ENCODE measurements at places on chromosomes 12 and 14.

- DNase-seq = no peak
Observed at GRCh38 chr12:46904406-46905238, 78.8 kb upstream of the SLC38A4 start.

DNA sequence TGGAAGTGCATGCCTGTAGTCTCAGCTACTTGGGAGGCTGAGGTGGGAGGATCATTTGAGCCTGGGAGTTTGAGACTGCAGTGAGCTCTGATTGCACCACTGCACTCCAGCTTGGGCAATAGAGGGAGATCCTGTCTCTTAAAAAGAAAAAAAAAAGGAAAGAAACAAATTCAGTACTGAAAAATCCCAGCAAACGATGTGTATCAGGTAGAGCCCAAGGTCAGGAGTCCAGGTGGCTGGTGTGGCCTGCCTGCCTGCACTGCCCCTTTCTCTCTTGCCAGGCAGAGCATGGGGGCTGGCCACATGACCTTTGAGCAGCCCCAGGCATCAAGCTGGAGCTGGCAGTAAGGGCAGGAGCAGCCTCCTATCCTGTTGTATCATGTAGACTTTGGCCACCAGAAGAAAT is 31.8 kb downstream of the ELK3 start:
- no peak for DNase-seq

DNA sequence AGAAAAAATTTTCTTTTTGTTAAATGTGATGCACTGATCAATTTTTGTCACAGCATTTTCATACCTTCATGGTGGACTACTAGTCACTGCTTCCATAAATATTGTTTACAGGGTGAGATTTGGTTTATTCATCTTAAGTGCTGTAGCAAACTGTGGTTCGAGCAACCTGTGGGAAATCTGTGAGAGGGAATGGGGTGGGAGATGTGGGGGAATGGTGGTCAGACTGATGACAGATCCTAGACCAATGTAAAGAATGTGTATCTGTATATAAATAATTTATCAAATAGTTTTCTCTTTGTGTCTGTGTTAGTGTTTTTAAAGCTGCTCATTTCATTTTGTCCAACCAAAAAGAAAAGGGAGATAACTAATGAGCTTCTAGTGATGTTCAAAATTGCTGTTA is 26.7 kb downstream of the CSRP2 start:
- no peak for DNase-seq

GRCh38 chr14:89477391-89477790 is 60.4 kb upstream of the FOXN3 start:
- DNase-seq = no peak

DNA sequence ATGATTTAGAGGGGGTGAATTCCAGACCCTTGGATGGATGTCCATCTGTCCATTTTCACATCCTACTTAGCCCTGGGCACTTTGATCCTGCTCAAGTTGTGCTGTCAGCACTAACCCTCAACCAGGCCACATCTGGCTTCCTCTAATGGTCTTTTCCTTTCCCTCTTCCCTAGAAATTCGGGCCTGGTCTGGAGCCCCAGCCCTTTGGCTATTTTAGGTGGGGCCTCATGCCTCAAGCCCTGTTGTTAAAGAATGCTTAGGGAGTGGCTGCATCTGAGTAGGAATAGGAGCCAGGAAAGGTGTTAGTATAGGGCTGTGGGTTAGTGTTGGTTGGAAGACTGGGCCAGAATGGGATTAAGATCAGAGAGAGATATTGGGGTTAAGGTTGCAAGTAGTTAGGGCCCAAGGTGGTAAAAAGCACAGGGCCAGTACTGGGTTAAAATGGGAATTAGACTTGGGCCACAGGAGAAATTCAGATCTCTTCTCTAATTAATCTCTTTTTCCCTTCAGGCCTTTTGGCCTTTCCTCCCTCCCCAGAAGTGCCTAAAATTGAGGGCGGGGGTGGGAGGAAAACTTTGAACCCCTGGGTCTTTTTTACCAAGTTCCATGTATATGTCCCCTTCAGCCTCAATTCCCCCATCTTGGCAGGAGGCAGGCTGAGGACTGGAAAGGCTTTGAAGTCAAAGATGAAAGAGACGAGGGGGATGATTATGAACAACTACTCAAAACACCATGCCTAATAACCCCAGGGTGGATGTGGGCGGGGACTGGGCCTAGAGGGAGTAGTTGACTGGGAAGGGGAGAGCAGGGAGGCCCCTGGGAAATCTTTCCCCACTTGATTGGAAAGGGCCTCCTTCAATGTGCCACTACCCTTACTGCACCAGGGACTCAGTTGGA is 4.0 kb upstream of the ZNF385A start:
- no peak for DNase-seq

- DNase-seq = no peak
Observed at GRCh38 chr14:94893411-94894160, 123.7 kb upstream of the GSC start.

- DNase-seq = no peak
Observed at GRCh38 chr14:79395061-79395460, 816.2 kb downstream of the DIO2 start.

- DNase-seq = no peak
Observed at GRCh38 chr12:24823808-24824515, 124.9 kb downstream of the BCAT1 start.

GRCh38 chr12:56321027-56321426 is 5.2 kb upstream of the CNPY2 start:
- DNase-seq = no peak

DNA sequence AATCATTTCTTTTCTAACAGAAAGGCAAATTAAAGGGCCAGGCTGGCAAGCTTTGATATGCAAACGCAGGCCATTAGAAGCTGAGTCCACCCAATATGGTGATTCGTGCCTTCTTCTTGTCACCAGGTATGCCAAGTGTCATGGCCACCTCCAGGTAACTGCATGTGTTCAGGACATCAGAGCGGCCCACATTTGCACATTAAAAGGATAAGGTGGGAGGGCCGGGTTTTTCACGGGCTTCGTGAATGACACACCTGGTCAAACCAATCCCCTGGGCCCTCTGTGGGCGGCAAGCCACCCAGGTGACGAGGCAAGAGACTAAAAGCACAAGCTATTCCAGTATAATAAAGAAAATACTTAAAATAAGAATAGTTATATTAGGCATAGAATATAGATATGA is 75.9 kb upstream of the TSPAN11 start:
- DNase-seq = no peak

- DNase-seq = no peak
Observed at GRCh38 chr14:92400579-92401444, 77.8 kb downstream of the SLC24A4 start.

- DNase-seq = no peak
Observed at GRCh38 chr12:52122540-52122871, 43.0 kb downstream of the SMIM41 start.

- DNase-seq = no peak
Observed at GRCh38 chr14:76756371-76756750, 4.9 kb upstream of the VASH1 start.

DNA sequence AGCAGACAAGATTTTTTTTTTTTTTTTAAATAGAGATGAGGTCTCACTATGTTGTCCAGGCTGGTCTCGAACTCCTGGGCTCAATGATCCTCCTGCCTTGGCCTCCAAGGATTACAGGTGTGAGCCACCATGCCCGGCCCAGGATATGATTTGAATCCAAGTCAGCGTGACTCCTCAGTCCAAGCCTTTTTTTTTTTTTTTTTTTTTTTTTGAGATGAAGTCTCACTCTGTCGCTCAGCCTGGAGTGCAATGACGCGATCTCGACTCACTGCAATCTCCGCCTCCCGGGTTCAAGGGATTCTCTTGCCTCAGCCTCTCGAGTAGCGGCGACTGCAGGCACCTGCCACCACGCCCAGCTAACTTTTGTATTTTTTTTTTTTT is 6.9 kb downstream of the CABP1 start:
- DNase-seq = no peak

DNA sequence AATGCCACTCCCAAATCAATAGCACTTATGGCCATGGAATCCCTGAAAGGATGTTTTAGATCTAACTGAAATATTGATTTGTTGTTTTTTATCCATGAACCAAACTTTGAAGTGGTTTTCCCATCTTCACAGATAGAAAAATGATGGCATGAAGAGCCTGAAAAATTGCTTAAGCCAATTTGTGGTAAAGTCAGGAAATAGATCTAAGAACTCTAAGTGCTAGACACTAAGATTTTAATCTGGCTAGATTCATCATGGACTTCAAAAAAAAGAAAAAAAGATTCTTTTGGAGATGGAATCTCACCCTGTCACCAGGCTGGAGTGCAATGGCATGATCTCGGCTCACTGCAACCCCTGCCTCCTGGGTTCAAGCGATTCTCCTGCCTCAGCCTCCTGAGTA is 45.0 kb upstream of the STRN3 start:
- no peak for DNase-seq

DNA sequence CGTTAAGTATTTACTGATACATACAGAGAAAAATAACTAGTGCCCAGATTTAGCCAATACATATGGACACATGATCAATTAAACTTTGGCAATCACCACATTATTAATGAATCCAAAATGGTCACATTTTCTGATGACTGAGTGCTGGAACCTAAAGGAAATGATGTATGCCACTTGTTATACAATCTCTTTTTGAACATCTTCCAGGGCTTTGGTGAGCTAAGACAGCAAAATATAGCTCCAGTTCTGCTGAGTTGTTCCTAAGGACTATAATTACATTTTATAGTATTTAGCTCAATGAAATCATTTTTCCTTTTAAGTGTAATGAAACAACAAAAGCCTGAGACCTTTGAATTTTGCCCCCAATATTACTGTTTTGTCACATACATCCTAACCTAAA is 329.1 kb upstream of the ATP2B1 start:
- DNase-seq = no peak

GRCh38 chr12:120797677-120798642 is 72.3 kb downstream of the ACADS start:
- no peak for DNase-seq

DNA sequence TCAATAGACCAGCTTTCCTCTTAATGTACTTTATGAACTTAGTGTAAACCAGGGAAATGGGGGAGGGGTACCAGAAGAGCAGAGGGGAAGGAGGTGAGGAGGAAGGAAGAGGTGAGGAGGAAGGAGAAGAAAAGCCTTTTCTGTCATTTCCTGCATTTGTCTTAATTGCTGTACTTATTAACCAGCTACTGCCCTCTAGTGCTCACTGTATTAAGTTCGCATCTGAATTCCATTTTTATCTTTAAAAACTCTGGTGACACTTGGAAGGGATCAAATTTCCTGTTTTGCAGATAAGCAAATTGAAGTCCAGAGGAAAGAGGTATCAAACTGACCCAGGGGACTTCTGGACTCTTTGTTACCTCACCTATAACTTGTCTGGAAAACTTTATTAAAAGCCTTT is 22.2 kb downstream of the MANSC1 start:
- peak; percentile 77 for DNase-seq

- DNase-seq = no peak
Observed at GRCh38 chr14:55772486-55772885, 192.5 kb downstream of the KTN1 start.

DNA sequence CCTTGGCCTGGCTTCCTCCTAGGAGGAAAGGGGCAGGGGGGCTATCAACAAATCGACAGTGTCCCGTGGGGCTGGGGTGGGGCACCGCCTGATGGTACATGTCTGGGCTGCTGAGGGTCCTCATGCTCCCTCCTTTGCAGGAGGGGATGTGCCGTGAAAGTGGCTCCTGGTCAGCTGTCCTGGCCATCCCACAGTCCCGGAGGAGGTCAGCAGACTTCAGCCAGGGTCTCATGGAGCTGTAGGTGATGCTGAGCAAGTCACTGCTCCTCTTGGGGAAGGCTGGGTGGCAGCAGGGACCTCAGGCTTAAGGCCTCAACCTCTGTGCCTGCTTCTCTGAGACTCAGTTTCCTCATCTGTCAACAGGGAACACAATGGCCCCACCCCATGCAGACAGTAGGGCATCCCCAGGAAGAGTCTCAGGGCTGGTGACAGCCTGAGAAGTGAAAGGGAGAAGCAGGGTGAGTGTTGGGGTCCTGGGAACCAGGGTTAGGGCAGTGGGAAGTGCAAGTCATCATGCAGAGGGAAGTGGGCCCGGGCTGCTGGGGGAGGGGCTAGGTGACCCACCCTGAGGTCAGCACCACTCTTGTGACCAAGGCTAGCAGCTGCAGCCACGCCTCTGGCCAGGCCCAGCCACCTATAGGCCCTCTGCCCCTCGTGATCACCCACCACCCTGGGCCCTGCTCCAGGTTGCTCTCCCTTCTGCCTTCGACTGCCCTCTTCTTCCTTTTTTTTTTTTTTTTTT is 4.4 kb upstream of the TNFAIP2 start:
- no peak for DNase-seq

GRCh38 chr12:45363903-45364302 is 148.0 kb downstream of the ANO6 start:
- no peak for DNase-seq

GRCh38 chr14:104019029-104019428 is 66.5 kb upstream of the ASPG start:
- no peak for DNase-seq

- DNase-seq = no peak
Observed at GRCh38 chr12:52208424-52209165, 16.8 kb upstream of the KRT80 start.

- DNase-seq = no peak
Observed at GRCh38 chr14:90758959-90759358, 57.3 kb downstream of the TTC7B start.

GRCh38 chr12:96236221-96236822 is 42.1 kb downstream of the ELK3 start:
- no peak for DNase-seq

- DNase-seq = no peak
Observed at GRCh38 chr14:33461036-33461435, 489.8 kb downstream of the EGLN3 start.

DNA sequence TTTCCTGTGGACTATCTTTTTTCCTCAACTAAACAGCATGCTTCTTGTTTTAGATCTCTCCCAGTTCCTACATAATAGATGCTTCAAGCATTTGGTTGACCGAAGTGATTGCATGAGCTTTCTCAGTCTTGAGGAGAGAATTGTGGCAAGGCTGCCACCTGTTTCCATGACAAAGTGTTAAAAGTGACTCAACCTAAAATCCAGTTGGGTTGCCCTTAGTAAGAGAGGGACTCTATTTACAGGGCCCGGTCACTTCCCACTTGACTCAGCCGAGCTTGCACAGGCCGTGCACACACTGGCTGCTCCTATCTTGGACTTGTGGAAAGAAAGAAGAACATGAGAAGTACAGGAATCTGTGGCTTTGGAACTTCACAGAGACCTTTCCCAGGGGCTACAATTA is 2.1 kb upstream of the B4GALNT3 start:
- DNase-seq = no peak

GRCh38 chr12:29519585-29520182 is 22.2 kb upstream of the OVCH1 start:
- DNase-seq = peak; percentile 54

GRCh38 chr14:91303091-91303923 is 58.8 kb upstream of the GPR68 start:
- no peak for DNase-seq

All from NCI-H1105 treated with DMSO at 0.1 percent for 48 hours (cell line).